DMS 273 treated with DMSO at 0.1 percent for 48 hours (cell line): ENCODE measurements at places on chromosomes 2 and 18.

DNA sequence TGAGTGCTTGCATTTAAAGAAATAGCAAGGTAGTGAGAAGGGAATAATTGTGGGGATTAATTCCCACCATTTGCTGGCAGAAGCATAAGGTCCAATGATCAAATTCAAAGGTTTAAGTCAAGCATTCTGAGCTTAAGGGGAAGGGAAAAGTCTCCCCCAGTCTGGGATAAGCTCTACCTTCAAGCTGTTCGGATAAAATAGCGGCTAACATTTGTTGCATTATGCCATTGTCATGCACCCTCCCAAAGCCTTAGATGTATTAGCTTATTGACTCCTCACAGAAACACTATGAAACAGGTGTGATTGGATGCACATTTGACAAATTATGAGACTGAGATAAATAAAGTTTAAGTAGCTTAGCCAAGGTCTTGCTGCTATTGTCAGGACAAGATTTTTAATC is 52.2 kb upstream of the TGIF1 start:
- no peak for DNase-seq

DNA sequence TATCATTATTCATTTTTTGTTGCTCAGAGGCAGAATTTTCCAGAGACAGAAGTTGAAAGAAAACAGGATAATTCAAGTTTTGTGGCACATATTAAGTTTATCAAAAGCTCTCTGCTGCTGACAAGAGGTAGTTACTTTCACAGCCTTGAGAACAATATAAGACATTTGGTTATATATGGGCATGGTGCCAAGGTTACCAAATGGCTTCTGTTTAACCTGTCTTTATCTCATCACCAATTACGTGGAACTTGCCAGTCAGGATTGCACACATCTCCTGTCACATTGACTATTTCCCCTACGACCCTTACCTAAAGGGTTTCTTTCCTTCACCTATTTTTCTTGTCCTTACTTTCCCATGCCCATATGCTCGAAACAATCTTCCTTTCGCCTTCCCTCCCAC is 35.9 kb downstream of the KLF7 start:
- peak; percentile 15 for DNase-seq

GRCh38 chr2:97871096-97871780 is 124.5 kb downstream of the TMEM131 start:
- no peak for DNase-seq

- no peak for DNase-seq
These were observed 257.6 kb upstream of the SALL3 start for GRCh38 chr18:78721981-78722380.

- no peak for DNase-seq
These were observed 370.9 kb downstream of the NR4A2 start for GRCh38 chr2:155961641-155962040.

DNA sequence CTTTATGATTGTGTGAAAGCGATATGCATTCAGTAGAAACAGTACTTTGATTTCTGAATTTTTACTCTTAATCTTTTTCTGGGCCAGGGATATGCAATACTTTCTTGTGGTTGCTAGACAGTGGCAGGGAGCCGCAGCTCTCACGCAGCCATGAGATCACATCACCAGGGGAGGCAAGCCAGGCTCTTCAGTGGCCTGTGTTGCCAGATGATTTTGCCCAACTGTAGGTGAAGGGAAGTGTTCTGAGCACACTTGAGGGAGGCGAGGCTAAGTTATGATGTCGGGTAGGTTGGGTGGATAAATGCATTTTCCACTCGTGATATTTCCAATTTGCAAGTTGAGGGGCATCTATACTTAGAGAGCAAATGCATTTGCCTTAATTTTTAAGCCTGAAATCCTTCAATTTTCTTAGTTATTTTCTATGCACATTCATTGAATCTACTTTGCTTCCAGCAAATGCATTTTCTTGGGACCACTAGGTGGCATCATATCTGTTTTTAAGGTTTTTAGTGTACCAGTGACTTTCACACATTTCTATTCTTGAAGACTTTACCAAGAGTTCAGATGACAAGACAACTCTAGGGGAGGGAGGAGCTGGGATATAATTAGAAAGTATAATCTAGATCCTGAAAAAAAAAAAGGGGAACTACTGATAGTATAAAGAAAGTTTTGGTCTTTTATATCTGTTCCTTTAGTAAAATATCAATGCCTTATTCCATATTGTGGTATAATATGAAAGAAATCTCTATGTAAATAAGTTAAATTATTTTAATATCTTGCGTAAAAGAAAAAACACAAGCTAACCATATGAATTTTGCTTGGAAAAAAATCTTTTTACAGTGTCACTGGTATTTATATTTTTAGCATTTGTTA is 643.3 kb downstream of the SOCS6 start:
- DNase-seq = no peak

DNA sequence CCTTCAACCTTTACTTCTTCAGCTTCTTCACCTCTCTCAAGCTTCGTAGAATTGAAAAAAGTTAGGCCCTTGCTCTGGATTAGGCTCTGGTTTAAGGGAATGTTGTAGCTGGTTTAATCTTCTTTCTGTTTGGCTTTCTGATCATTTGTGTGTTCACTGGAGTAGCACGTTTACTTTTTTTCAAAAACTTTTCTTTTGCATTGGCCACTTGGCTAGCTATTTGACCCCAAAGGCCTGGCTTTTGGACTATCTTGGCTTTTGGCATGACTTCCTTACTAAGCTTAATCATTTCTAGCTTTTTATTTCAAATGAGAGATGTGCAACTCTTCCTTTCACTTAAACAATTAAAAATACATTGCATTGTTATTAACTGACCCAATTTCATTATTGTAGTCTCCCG is 1154.8 kb upstream of the ZEB2 start:
- no peak for DNase-seq

GRCh38 chr2:191571163-191571769 is 106.7 kb upstream of the NABP1 start:
- no peak for DNase-seq

- no peak for DNase-seq
These were observed 69.7 kb downstream of the LYPD6 start for GRCh38 chr2:149399934-149400615.

DNA sequence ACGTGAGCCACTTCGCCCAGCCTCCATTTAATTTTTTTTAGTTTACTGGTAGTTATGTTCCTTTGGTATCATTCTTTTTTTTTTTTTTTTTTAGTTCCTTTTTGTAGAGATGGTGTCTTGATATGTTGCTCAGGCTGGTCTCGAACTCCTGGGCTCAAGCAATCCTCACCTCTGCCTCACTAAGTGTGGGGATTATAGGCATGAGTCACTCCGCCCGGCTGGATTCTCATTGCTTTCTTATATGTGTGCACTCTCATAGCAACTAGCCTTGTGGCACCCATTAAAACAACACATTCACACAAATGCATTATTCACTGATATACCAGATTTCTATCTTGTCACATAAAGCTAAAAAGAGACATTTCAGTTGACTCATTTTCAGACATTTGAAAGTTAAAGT is 4.2 kb downstream of the TTC27 start:
- no peak for DNase-seq

GRCh38 chr2:138572318-138572717 is 70.7 kb downstream of the SPOPL start:
- no peak for DNase-seq

DNA sequence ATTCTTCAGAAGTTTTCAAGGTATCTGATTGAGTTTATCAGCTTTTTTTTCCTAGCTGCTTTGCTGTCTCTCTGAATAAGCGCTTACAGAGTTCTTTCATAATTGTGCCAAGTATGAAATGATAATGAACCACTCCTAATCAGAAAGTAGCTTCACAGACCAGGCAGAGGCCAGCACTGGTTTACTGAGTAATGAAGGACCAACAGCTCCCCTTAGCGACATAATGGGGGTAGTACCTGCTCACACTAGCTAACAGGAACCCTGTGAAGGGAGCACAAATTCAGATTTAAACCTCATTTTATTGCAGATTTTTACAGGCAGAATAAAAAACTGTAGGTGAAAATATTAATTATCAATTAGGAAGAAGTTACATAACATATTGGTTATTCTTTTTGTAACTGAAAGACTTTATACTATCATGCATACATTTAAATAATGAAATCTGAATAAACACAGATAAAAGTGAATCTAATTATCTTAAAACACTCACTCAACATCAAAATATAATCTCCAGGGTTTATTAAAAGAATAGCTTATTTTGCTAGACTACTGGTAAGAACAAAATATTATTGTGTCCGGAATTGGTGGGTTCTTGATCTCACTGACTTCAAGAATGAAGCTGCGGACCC is 53.7 kb upstream of the LRRC30 start:
- DNase-seq = peak; percentile 26

DNA sequence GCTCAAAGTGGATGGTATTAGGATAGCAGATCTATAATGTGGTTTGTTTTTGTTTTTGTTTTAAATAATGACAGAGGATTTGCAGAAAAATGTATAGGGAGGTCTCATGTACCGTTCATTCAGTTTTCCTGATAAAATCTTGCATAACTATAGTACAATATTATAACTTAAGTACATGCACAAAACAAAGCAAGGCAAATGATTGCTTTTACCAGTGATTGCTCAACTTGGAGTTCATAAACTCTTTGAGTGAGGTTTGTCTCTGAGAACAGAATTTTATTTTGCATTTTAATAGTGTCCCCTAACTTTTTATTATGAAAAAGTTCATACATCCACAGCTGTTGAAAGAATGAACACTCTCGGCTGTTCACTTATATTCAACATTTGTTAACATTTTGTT is 96.6 kb downstream of the MAP4K4 start:
- DNase-seq = no peak

DNA sequence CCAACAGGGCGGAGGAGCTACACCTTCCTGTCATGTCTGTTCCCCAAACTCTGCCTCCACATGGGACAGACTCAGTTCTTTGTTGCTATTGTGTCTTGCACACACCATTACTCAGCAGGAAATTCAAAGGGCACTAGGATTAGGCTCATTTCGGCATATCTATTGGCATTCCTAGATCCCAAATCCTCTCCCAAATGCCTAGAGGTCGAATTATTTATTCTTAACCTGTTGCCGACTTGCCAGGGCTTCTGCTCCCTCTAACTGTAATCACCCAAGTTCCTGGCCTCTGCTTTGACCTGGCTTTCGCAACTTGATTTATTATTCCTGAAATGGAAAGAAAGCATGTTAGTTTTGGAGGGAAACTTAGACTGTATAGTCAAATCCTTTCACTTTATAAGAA is 67.8 kb upstream of the ST6GAL2 start:
- no peak for DNase-seq

DNA sequence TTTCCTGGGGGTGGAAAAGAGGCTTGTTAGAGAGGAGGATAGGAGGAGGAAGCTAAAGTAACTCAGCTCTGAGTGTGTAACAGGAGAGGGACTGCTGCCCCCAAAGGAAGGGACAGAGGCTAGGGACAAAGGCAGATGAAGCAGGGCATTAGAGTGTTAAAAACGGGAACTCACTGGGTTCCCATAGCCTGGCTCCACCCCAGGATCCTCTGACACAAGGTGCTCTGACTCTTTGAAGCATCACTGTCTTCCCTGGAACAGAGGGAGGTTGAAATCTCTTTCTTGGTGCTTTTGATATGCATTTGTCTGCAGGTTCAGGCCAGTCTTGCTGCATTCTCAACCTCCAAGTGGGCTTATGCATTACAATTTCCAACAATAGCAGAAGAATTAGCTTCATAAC is 22.9 kb downstream of the IL36A start:
- no peak for DNase-seq

DNA sequence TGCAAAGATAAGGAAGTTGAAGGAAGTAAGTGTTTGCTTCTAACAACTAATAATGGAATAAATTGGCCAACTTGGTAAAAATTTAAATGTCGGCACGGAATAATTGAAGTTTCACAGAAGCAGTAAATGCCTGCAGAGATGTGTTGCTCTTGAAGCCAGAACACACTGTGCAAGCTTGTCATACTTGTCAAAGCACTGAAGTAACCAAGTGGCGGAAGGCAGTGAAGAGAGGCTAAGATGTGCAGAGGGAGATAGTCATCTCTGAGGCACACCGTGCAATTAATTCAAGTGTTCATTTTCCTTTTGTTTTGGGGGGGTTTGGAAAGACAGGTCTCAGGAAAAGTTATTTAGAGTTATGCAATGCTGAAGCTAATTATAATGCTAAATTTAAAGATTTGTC is 5.2 kb downstream of the DCDC2C start:
- DNase-seq = no peak

- DNase-seq = no peak
These were observed 310.4 kb downstream of the LRRTM1 start for GRCh38 chr2:79994161-79994560.

DNA sequence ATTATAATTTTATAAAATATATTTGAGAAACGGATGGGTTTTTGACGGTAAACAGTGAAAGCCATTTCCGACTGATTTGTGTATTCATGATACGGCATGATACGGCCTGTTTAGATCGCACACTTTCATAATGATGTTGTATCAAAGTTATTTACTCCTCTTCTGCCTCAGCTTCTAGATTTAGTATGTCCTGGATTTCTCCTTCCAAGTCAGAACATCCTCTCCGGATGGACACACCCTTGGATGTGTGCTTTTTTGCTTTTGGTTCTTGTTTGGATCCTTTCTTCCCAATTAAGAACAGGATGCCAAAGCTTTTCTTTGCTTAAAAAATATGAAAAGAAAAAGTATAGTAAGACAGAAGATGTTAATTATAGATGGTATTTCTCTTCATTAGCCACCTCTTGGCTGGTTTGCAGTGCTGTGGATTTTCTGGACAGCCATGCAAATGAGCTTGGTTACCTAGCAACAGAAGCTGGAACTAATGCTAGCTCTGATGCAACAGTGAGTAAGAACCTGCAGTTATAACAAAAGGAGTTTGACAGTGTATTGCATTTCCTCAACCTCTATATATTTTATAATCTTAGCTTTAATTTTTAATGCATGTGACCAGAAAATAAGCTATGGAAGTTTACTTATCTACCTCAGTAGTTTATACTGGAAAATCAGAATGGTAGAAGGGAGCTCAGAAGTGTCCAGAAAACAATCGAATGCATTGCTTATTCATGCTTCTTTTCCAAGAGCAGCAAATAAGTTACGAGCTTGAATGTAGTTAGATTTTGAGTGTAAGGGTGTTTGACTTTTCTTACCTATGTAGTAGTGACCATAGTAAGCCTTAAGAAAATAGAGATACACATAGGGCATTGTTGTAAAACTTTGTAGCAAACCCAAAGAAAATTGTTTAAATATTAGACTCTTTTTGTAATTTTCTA is 27.9 kb downstream of the RMND5A start:
- no peak for DNase-seq

- DNase-seq = no peak
These were observed 280.1 kb downstream of the NEDD4L start for GRCh38 chr18:58323866-58324762.

GRCh38 chr2:126739141-126739540 is 83.2 kb downstream of the GYPC start:
- peak; percentile 27 for DNase-seq

GRCh38 chr18:58004317-58004716 is 39.7 kb upstream of the NEDD4L start:
- no peak for DNase-seq

- no peak for DNase-seq
These were observed 13.2 kb downstream of the PRELID3A start for GRCh38 chr18:12420821-12421421.

DNA sequence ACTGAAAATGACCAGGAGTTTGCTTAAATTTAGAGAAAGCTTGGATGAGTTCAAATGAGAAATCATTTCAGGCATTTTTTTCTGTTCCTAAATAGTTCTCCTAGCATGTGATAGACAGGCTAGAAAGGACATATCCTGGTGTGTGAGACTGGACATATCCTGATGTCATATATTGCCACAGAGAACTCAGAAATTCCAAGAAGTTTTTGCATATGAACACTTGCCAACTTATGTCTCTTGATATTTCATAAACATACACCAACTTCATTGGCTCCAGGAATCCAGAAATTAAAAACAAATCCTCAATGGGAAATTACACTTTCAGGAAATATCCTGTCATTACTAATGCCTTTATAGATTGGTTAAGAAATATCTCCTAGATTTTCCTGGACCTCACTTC is 2.9 kb upstream of the SERPINB4 start:
- DNase-seq = no peak
